NCI-H1694 (cell line): ENCODE measurements at places on chromosomes 16 and 17.

- no peak for DNase-seq
Observed at GRCh38 chr17:77512062-77512946, 371.5 kb downstream of the SEC14L1 start.

DNA sequence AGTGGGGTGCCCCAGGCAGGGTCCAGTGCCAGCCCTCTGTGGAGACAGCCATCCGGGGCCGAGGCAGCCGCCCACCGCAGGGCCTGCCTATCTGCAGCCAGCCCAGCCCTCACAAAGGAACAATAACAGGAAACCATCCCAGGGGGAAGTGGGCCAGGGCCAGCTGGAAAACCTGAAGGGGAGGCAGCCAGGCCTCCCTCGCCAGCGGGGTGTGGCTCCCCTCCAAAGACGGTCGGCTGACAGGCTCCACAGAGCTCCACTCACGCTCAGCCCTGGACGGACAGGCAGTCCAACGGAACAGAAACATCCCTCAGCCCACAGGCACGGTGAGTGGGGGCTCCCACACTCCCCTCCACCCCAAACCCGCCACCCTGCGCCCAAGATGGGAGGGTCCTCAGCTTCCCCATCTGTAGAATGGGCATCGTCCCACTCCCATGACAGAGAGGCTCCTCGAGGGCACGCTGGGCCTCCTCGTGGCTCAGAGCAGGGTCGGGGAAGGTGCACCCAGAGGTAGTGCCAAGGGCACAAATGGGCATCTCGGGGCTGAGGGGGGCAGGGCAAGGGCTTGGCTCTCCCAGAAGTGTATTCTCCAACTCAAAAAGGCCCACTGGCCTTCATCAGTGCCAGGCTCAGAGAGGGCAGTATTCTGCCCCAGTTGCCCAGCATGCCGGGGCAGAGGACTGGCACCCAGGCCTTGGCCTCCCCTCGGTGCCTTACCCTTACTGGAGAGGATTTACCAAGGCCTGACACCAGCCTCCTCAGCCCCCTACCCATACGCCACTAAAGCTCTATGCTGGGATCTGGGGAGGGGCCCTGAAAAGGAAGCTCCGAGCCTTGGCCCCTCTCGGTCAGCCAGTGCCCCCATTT is at the start of gene CDH5:
CDH5 (plus strand) TSS at position 259 of the 867 bp plus-strand sequence. CDS start 12,647 bp downstream, outside the sequence.
- no peak for DNase-seq

GRCh38 chr16:57483725-57484514 is 2.4 kb downstream of the DOK4 start:
- DNase-seq, result no peak

GRCh38 chr17:54935471-54935870 is 33.0 kb downstream of the COX11 start:
- DNase-seq, result no peak
